ENCODE measurements at places on chromosomes 2 and 18. TPM values are rescaled to one million over a fixed set of nuclear protein-coding genes. Genes with fewer than 3 reads are reported as not detected.
A peak's percentile ranks its signal among the peaks of the same experiment; 100 is the strongest.

- no peak for DNase-seq
- no peaks in the 10 kb centered on the region for H3K36me3 ChIP-seq
- H3K27ac ChIP-seq = no peak overlapping the region
- H3K27me3 ChIP-seq = no peaks in the 10 kb centered on the region
- no peak overlapping the region for H3K4me3 ChIP-seq
- H3K4me1 ChIP-seq = no peaks in the 10 kb centered on the region
Observed at GRCh38 chr2:42951263-42951938, 159.0 kb upstream of the HAAO start.

Gene FIGN
- total RNA-seq = 27.7 TPM

Gene DOCK10
- total RNA-seq = 1.5 TPM

- H3K36me3 ChIP-seq = peaks cover 5% of the 10 kb centered on the region
- H3K27me3 ChIP-seq = no peaks in the 10 kb centered on the region
- no peak for DNase-seq
Observed at GRCh38 chr2:1633092-1633671, 111.1 kb downstream of the PXDN start.

- DNase-seq = no peak
- H3K27ac ChIP-seq = no peak overlapping the region
- no peaks in the 10 kb centered on the region for H3K36me3 ChIP-seq
- H3K4me3 ChIP-seq = no peak overlapping the region
Observed at GRCh38 chr2:6562771-6563170, 302.9 kb downstream of the CMPK2 start.

Gene GCG
- total RNA-seq = not detected

Gene TXNDC2
- not detected for total RNA-seq

Gene BMP10
- not detected for total RNA-seq

Gene NOL4
- 11.5 TPM for total RNA-seq

Gene CYRIA
- 1.0 TPM for total RNA-seq

DNA sequence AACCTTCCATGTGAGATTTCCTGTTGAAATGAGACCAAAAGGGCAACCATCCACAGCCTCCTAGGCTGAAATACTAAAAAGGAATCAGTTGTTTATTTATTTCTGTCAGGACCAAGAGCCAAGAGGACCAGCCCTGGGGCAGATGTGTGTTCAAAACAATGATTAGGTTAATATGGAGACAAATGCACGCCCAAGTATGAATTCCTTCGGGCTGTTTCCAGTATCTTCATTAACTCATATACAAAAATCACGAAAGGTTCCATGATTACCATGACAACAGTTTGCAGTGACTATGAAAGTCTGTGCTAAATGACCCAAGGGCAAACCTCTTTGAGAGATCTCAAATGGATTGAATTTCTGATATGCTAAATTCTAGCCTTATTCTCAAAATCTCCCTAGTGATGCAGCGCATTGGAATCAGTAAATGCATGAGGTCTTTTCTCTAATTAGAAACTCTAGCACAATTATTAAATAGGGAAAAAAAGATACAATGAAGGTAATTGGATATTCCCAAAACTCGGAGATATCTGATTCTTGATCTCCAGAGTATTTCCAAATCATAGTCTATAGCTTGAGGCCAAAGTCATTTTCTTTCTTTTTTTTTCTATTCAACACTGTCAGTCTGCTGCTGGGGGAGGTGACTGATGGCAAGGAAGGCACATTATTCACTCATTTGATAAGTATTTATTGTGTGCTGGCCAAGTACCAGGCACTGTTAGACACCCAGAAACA, 35.6 kb downstream of the VIT start:
- no peak overlapping the region for H3K4me3 ChIP-seq
- H3K27ac ChIP-seq = no peak overlapping the region
- no peaks in the 10 kb centered on the region for H3K27me3 ChIP-seq
- no peaks in the 10 kb centered on the region for H3K36me3 ChIP-seq

DNA sequence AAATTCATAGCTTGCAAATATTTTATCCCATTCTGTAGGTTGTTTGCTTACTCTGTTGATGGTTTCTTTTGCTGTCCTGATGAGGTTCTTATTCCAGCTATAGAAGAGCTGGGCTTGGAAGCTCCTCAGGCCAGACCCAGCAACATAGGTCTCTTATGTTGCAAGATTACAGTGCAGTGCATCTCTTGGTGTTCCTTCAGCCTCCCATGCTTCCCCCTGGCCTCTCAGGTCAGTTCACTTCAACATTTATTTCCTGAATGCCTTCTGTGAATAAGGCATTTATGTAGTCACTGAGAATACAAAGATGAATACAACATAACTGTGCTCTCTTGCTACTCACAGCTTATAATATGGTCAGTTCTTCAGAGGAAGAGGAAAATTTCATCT, 179.0 kb upstream of the SLC39A10 start:
- H3K4me3 ChIP-seq = no peak overlapping the region
- no peaks in the 10 kb centered on the region for H3K27me3 ChIP-seq
- H3K36me3 ChIP-seq = no peaks in the 10 kb centered on the region
- no peaks in the 10 kb centered on the region for H3K4me1 ChIP-seq

- H3K36me3 ChIP-seq = peaks cover 38% of the 10 kb centered on the region
- DNase-seq = peak; percentile 16
- H3K4me1 ChIP-seq = peaks cover 11% of the 10 kb centered on the region
- H3K27me3 ChIP-seq = peaks cover 8% of the 10 kb centered on the region
- H3K27ac ChIP-seq = peak overlapping the region; percentile 69
- H3K4me3 ChIP-seq = peak overlapping the region; percentile 81
Observed at GRCh38 chr2:101002562-101003277, 631 bp downstream of the RPL31 start.

Gene FAM237A
- not detected for total RNA-seq

GRCh38 chr2:147051248-147051647, 793.6 kb upstream of the ACVR2A start:
- no peaks in the 10 kb centered on the region for H3K4me1 ChIP-seq
- H3K27me3 ChIP-seq = no peaks in the 10 kb centered on the region
- H3K27ac ChIP-seq = no peak overlapping the region
- H3K36me3 ChIP-seq = no peaks in the 10 kb centered on the region
- DNase-seq = no peak

Gene ST6GAL2
- total RNA-seq = 12.8 TPM

GRCh38 chr2:60354713-60355112, 198.7 kb downstream of the BCL11A start:
- no peak for DNase-seq
- peaks cover 25% of the 10 kb centered on the region for H3K4me1 ChIP-seq
- H3K4me3 ChIP-seq = no peak overlapping the region
- H3K36me3 ChIP-seq = no peaks in the 10 kb centered on the region
- H3K27ac ChIP-seq = no peak overlapping the region
- H3K27me3 ChIP-seq = no peaks in the 10 kb centered on the region

Gene LIMS4
- not detected for total RNA-seq

DNA sequence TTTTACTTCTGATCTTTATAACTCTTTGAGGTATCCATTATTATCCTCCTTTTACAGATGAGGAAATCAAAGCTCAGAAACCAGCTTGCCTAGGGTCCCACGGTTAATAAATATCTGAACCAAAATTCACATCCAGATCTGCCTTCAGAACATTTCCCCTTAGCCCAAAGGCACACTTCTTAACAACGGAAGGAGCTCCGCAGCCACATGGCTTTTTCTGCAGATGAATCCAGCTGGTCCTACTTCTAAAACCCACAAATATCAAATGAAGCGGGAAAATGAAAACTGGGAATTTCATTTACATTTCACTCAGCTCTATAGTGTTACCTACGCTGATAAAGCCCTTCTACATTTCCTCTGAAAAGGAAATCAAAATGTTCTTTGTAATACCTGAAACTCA, 357.0 kb upstream of the ID2 start:
- no peaks in the 10 kb centered on the region for H3K36me3 ChIP-seq
- no peak overlapping the region for H3K4me3 ChIP-seq
- no peak overlapping the region for H3K27ac ChIP-seq
- no peak for DNase-seq

- H3K27me3 ChIP-seq = no peaks in the 10 kb centered on the region
- no peak overlapping the region for H3K4me3 ChIP-seq
- H3K36me3 ChIP-seq = no peaks in the 10 kb centered on the region
- DNase-seq = peak; percentile 83
- H3K27ac ChIP-seq = peak overlapping the region; percentile 82
- H3K4me1 ChIP-seq = peaks cover 34% of the 10 kb centered on the region
Observed at GRCh38 chr2:22487541-22487940, 897.4 kb upstream of the KLHL29 start.

DNA sequence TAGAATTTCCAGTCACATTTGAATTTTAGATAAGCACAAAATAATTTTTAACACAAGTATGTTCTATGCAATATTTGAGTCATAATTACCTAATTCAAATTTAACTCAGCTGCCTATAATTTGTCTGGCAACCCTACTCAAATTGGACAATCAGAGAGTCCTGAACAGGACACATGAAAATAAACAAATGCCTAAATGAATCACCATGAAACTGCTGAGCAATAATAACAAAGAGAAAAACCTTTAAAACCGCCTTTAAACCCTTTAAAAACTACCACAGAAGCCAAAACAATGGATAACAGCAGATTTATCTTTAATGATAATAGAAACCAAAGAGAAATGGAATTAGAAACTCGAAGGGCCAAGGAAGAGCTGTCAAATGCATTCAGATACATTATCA, 39.5 kb downstream of the ARL4C start:
- no peak for DNase-seq
- no peaks in the 10 kb centered on the region for H3K27me3 ChIP-seq
- H3K36me3 ChIP-seq = no peaks in the 10 kb centered on the region
- H3K27ac ChIP-seq = no peak overlapping the region
- H3K4me1 ChIP-seq = peaks cover 14% of the 10 kb centered on the region
- H3K4me3 ChIP-seq = no peak overlapping the region

DNA sequence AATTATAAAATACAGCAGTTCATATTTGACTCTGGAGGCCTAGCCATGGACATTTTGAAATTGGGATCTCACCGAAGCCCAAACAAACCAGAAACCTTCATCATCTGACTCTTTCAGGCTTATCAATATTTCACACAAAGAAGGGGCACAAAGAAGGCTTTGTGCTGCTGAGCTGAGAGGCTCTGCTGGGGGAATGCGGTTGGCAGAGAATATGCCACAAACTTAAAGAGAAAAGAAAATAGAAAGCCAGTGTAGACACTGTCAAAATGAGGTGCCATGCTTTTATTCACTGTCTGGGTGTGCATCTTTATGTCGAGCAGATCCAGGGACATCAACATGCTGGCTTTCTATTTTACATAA, 162.6 kb downstream of the QPCT start:
- H3K27me3 ChIP-seq = no peaks in the 10 kb centered on the region
- no peaks in the 10 kb centered on the region for H3K36me3 ChIP-seq
- H3K27ac ChIP-seq = no peak overlapping the region
- no peak for DNase-seq

Gene UGT1A8
- not detected for total RNA-seq

DNA sequence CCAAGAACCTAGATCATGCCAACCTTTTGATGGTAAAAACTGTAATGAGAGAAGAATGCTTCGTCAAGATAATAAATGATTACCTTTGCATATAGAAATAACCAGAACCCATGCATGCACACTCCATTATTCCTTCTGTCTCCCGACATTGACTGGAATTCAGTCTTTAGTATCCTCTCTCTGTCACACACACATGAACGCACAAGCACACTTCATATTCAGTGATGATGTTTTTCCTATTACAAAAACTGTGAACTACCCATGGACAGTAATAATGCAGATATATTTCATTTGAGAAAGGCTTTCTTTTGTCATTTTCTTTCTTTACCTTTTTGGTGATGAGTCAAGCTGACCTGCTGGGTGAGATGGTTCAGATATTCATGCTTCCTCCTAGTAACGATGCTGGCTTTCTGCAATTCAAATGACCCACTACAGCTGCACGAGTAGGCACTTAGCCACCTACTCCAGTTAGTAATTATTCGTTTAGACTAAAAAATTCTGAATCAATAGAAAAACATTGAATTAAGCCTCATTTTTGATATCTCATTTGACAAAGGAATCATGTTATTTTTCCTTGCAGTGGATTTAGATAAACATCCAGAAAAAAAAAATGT, 382.2 kb downstream of the TGIF1 start:
- H3K27ac ChIP-seq = no peak overlapping the region
- H3K4me3 ChIP-seq = no peak overlapping the region
- H3K4me1 ChIP-seq = peaks cover 32% of the 10 kb centered on the region
- H3K27me3 ChIP-seq = no peaks in the 10 kb centered on the region
- no peak for DNase-seq

GRCh38 chr2:47177043-47177565, 22.0 kb upstream of the STPG4 start:
- DNase-seq = no peak
- H3K36me3 ChIP-seq = no peaks in the 10 kb centered on the region
- peaks cover 49% of the 10 kb centered on the region for H3K4me1 ChIP-seq
- H3K4me3 ChIP-seq = peak overlapping the region; percentile 88

GRCh38 chr2:129281791-129282530, 697.5 kb upstream of the RAB6C start:
- H3K4me1 ChIP-seq = no peaks in the 10 kb centered on the region
- H3K27me3 ChIP-seq = no peaks in the 10 kb centered on the region
- H3K27ac ChIP-seq = no peak overlapping the region
- no peak for DNase-seq
- H3K4me3 ChIP-seq = no peak overlapping the region
- no peaks in the 10 kb centered on the region for H3K36me3 ChIP-seq

GRCh38 chr2:217166241-217166850, 306.5 kb upstream of the TNP1 start:
- no peak overlapping the region for H3K27ac ChIP-seq
- peaks cover 15% of the 10 kb centered on the region for H3K4me1 ChIP-seq
- peak; percentile 84 for DNase-seq

Gene SLC14A1
- not detected for total RNA-seq

Gene SERPINE2
- 19.6 TPM for total RNA-seq

Gene DSG2
- 50.5 TPM for total RNA-seq

- no peak overlapping the region for H3K27ac ChIP-seq
- no peak overlapping the region for H3K4me3 ChIP-seq
- no peaks in the 10 kb centered on the region for H3K36me3 ChIP-seq
- no peak for DNase-seq
- no peaks in the 10 kb centered on the region for H3K27me3 ChIP-seq
Observed at GRCh38 chr18:7766346-7766745, 199.2 kb downstream of the PTPRM start.

- no peak for DNase-seq
- H3K36me3 ChIP-seq = no peaks in the 10 kb centered on the region
- peaks cover 5% of the 10 kb centered on the region for H3K4me1 ChIP-seq
- no peaks in the 10 kb centered on the region for H3K27me3 ChIP-seq
Observed at GRCh38 chr2:38496927-38497669, 105.6 kb downstream of the HNRNPLL start.

Gene UGT1A5
- total RNA-seq = not detected

- peak overlapping the region; percentile 84 for H3K4me3 ChIP-seq
- H3K27ac ChIP-seq = no peak overlapping the region
- no peaks in the 10 kb centered on the region for H3K27me3 ChIP-seq
Observed at GRCh38 chr18:2572892-2573291, 1.5 kb downstream of the NDC80 start.
